Right renal pelvis (tissue), 4 donors: ENCODE measurements at places on chromosomes 6 and 20.

- no peak for DNase-seq
Measured at GRCh38 chr6:163764565-163764964, 350.0 kb downstream of the QKI start.

DNA sequence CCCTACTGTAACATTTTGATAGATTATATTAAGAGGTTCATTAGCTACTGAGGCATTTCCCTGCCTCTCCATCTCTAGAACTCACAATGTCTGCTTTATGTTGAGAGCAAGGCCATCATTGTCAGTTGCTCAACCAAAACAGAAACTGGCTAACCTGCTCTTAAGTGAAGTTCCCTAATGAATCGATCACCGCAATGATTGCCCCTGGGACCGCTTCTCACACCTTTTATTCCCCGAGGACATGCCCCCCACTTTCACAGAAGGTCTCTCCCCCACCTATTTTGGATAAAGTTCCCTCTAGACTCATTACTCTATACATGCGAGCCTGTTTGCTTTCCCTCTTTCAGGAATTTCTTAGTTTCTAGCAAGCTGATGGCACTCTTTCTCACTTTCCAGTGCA is 108.8 kb downstream of the FAM217A start:
- no peak for DNase-seq

DNA sequence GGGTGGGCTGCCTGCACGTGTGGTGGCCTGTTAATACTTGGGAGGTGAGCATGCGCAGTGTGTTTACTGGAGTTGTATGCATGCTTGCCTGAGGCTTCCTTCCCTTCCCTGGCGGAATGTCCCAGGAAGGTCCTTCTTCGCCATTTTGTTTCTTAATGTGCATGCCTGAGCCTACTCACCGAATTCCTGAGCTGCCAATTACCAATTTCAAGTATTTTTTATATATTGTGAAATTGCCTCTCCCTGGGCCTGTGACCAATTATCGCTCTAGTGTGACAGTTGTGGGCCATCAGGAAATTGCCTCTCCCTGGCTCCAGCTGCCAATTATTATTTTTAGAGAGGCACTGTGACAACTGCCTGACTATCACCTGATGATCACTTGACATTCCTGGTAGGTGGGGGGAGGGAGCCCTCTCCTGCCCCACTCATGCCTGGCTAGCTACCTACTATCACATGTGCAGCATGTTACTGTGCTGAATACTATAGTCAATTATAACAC is 70.0 kb downstream of the FAM50B start:
- DNase-seq = no peak

GRCh38 chr6:105995391-105995865 is 90.7 kb upstream of the PRDM1 start:
- DNase-seq = no peak
